Endothelial cell of umbilical vein (primary cell): ENCODE measurements at places on chromosomes 7 and 10. TPM values are rescaled to one million over a fixed set of nuclear protein-coding genes. Genes with fewer than 3 reads are reported as not detected.

DNA sequence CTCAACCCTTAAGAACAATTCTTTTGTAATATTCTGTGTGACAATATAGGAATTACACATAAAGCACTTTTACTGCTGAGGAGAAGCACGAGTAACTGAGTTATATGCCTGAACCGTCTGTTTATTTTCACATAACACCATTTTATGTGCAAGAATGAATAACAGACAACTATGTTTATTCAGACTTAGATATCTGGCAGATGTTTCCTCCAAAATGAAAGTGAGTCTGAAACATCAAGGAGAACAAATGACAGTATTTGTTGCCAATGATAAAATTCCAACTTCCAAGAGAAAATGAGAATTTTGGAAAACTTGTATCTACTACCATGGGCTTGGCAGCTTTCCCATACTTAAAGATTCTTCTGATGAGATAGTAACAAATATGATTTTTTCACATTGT is 51.4 kb downstream of the DNMBP start:
- DNase-seq = peak; percentile 95

DNA sequence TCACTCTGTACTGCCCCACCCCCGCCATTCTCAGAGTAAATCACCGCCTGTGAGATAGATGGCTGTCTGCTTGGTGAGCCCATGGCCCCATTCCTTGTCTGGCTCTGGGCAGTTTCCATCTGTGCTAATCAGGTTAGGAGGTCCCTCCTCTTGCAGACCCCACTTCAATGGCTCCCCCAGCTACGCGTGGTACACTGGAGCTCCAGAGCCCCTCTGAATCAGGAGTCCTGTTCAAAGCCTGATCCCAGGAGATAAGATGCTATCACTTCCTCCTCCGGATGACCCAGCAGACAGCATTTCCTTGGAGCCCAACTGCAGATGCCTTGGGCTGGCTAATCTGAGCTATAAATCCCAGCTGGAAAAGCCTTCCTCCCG is 122.3 kb downstream of the SH3PXD2A start:
- DNase-seq = peak; percentile 8

Gene FAM25A
- total RNA-seq = not detected in 2 replicates

DNA sequence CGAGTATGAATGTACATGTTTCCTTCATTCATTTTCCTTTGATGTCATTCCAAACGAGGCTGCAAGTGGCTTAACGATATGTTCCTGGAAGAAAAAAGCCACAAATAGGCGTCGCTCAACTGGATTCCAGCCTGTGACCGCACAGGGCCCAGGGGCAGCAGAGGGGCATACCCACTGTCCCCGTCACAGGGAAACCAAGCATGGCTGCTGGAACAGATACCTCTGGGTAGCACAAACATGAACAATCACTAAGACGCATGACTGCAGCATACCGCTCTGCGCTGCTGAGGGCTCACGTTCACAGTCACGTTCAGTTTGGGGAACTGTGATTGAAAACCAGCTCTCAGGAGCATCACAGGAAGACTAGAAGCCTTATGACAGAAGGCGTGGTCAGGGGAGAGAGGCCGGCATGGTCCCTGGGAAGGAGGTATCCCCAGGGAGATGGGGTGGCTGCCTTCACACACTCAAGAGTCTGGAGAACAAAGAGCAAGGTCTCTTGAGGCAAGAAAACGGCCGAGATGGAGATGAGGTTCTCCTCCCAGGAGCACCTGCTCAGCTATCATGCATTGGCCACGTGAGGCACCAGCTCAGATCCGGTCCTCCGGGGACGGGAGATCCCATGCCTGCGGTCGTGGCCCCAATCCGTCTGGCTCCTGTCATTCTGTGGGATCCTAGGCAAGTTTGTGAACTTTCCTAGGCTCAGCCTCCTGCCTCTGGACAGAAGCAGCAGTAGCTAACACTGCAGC is 213.6 kb downstream of the DIP2C start:
- DNase-seq = no peak

DNA sequence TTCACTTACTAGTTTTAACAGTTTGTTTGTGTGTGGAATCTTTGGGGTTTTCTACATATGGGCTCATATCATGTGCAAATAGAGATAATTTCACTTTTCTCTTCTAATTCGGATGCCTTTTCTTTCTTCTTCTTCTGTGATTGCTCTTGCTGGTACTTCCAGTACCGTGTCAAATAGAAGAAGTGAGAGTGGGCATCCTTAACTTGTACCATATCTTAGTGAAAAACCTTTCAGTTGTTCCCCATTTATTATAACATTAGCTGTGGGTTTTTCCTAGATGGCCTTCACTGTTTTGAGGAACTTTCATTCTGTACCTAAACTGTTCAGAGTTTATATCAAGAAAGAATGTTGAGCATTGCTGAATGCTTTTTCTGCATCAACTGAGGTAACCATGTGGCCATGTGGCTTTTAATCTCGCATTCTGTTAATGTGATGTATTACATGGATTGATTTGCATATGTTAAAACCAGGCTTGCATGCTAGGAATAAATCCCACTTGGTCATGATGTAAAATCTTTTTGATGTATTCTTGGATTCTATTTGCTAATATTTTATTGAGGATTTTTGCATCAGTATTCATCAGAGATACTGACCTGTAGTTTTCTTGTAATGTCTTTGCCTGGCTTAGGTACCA is 78.7 kb downstream of the FAM107B start:
- DNase-seq = no peak

Gene AGMO
- total RNA-seq = 0.40 and 1.2 TPM in 2 replicates

GRCh38 chr7:69651101-69651590 is 52.9 kb downstream of the AUTS2 start:
- no peak for DNase-seq

DNA sequence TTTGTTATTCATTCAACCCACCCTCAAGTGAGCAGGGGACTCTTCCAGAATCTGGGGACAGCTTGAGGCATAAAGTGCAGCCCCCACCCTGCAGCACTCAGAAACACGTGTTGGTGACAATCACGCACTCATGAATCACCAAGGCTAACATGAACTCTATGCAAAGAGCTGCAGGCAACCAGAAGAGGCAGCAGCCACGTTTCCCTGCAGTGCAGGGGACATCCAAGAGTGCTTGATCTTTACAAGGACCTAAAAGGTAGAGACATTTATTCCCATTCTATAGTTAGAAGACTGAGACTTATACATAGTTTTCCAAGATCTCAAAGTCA is 135.2 kb upstream of the GDF10 start:
- no peak for DNase-seq

- DNase-seq = no peak
Observed at GRCh38 chr7:18004372-18004771, 23.3 kb downstream of the PRPS1L1 start.

DNA sequence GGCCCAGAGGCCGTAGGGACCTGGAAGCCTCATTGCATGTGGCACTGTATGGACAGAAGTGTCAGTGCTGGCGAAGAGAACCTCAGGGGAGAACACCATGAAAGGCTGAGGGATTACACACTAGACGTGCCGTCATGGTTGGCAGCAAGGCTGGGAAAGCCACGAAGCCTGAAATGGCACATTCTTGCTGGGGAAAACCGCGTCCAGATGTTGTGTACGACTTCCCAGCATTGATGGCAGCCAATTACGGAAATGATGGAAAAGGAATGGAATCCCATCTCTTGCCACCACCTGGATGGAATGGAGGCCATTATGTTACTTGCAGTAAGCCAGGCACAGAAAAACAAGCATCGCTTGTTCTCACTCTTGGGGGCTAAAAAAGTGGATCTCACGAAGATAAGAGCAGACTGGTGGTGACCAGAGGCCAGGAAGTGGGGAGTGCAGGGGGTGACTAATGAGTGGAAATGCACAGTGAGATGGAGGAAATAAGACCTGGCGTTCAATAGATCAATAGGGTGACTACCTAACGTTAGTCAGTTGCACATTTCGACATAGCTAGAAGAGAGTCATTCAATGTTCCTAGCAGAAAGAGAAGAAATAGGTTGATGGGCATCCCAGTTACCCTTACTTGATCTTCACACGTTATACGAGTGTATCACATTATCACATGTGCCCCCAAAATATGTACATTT is 14.6 kb upstream of the PWWP2B start:
- DNase-seq = no peak

DNA sequence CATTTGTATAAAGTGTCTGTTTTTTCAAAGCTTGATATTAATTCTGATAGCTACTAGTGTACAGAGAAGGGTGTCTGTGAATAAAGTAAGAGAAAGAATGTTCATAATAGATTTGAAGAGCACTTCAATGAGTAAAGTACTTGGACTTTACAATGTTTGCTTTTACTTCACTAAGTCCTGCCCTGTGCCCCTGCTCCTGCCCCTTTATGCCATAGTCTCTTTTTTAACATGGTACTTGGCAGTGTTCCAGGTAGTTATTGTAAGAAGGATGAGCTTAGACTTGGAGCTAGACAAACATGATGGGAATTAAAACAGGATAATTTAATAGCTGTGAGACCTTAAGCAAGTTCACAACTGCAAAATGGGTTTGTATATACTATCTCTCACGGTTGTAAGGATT is 41.0 kb downstream of the ZEB1 start:
- DNase-seq = peak; percentile 43
